ENCODE measurements at places on chromosomes 4 and X. TPM values are rescaled to one million over a fixed set of nuclear protein-coding genes. Genes with fewer than 3 reads are reported as not detected.

DNA sequence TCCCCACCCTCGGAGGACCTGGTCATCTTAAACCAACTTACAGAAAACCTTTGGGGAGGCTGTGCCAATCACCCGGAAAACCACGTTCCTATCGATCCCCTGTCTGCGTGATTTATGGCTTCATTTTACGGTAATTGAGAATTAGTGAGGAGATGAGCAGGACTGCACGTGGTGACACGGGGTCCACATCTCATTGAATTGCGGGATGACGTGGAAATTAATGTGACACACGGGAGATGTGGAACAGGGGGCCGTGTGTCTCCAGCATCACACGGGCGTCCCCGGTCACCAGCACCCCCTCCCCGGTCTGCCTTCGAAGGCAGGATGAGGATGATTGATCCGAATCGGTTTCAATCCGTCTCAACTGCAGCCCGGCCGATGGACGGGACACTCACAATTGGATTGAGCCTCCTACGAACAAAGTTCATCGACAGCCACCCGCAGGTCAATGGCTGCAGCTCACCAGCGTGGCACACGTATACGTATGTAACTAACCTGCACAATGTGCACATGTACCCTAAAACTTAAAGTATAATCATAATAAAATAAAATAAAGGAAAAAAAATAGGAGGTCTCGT lies 160.3 kb downstream of the SHOX start:
- no peak for DNase-seq

Gene UNC5C
- 0.46 TPM for polyA plus RNA-seq

DNA sequence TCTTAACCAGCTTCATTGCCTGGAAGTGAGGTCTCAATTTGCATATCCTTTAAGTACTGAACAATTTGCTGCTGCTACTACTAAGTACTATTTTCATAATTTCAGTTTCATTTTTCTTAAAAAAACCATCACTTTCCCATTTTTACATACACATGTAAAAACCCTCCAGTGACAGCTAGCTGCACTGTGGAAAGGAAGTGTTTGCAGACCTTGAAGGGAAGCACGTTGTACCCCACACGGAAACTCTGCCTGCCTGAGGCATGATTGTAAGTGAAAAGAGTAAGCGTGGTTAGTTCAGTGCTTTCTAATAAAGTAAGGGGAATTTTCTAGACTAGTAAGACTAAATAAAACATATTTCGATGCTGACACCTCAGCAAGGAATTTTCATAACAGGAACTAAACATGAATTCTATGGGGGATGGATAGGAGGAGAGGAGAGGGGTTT lies 103.6 kb downstream of the RAPGEF2 start:
- DNase-seq, result no peak

- DNase-seq, result peak; percentile 82
Measured at GRCh38 chr4:140756319-140757231, at the start of gene TBC1D9. Gene TBC1D9 (minus strand): TSS chr4:140756385. CDS start chr4:140756045, 340 bp downstream.

GRCh38 chrX:98939456-98939855 lies 1470.6 kb downstream of the PCDH19 start:
- no peak for DNase-seq

- DNase-seq, result no peak
Measured at GRCh38 chrX:130301405-130301804, 32.7 kb upstream of the ZNF280C start.
